ENCODE measurements at places on chromosomes 11 and 22. TPM values are rescaled to one million over a fixed set of nuclear protein-coding genes. Genes with fewer than 3 reads are reported as not detected.

GRCh38 chr22:32951807-32952153, 106.4 kb downstream of the SYN3 start:
- no peak for DNase-seq
- no peaks in the 10 kb centered on the region for H3K27me3 ChIP-seq
- no peaks in the 10 kb centered on the region for H3K4me1 ChIP-seq
- no peaks in the 10 kb centered on the region for H3K36me3 ChIP-seq

- H3K4me1 ChIP-seq, result no peaks in the 10 kb centered on the region
- DNase-seq, result no peak
- peaks cover 29% of the 10 kb centered on the region for H3K27me3 ChIP-seq
Observed at GRCh38 chr11:20162824-20163782, 2.8 kb upstream of the DBX1 start.

- DNase-seq, result no peak
- peaks cover 7% of the 10 kb centered on the region for H3K36me3 ChIP-seq
- peak overlapping the region; percentile 95 for H3K27ac ChIP-seq
- no peaks in the 10 kb centered on the region for H3K27me3 ChIP-seq
- peak overlapping the region; percentile 93 for H3K4me3 ChIP-seq
- H3K4me1 ChIP-seq, result peaks cover 33% of the 10 kb centered on the region
Observed at GRCh38 chr11:69637941-69638871, 2.8 kb upstream of the CCND1 start.

DNA sequence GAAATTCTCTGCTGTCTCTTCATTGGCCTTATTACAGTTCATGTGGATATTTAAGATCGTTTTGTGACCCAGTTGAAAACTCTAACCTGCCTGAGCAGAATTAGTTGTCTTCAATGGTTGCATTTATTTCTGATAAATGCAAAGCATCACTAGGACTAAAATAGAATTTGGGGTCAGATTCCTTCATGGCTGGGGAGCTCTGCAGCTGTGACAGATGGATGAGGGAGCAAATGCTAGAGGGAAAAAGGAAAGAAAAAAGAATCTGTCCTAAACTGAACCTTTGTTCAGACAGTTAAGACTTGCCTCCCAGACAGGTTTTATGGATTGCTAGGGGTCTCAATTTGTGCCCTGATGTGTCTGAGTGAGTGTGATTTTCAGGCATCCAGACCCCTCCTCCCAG, 113.0 kb downstream of the SYT9 start:
- H3K36me3 ChIP-seq, result no peaks in the 10 kb centered on the region
- no peak for DNase-seq
- H3K4me1 ChIP-seq, result no peaks in the 10 kb centered on the region

DNA sequence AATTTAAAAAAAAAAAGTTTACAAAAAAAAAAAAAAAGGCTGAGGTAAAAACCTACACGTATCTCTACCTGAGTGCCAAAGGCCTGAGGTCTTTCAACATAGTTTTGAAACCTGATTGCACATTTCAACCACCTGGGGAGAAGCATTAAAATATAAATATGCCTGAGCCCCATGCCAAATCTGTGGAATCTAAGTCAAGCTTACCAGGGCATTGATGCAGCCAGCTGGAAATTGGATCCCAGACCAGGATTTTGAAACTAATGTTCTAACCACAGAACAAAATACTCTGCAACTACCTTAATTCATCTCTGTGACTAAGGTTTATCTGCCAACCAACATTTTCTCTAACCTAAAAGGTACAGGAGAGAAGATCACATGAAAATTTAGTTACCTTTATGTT, 38.8 kb upstream of the CHRNA10 start:
- no peaks in the 10 kb centered on the region for H3K4me1 ChIP-seq
- H3K27ac ChIP-seq, result no peak overlapping the region
- DNase-seq, result no peak

DNA sequence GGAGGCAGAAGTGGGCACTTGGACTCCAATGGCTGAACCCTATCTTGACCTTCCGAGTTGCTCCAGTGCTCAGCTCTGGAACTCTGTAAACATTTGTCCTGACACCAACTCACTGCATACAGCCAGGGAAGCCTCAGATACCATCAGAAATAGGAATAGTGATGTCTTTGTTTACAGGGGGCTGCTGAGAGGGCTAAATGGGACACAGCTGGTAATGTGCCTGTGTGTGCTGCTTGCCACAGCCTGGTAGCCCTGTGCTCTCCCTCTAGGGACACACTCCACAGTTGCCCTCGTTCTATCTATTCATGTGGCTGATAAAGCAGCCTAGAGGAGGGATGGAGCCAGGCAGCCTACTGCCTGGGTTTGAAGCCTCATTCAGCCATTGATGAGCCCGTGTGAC, 559.8 kb downstream of the MIAT start:
- no peaks in the 10 kb centered on the region for H3K36me3 ChIP-seq
- H3K4me1 ChIP-seq, result no peaks in the 10 kb centered on the region
- no peak overlapping the region for H3K4me3 ChIP-seq
- H3K27me3 ChIP-seq, result no peaks in the 10 kb centered on the region

Gene NCF4
- total RNA-seq, result not detected

Gene OR52N4
- not detected for total RNA-seq
